ENCODE measurements at places on chromosomes 16 and 17.

GRCh38 chr16:2035431-2036199 lies 8.9 kb downstream of the NHERF2 start:
- no peak for DNase-seq

DNA sequence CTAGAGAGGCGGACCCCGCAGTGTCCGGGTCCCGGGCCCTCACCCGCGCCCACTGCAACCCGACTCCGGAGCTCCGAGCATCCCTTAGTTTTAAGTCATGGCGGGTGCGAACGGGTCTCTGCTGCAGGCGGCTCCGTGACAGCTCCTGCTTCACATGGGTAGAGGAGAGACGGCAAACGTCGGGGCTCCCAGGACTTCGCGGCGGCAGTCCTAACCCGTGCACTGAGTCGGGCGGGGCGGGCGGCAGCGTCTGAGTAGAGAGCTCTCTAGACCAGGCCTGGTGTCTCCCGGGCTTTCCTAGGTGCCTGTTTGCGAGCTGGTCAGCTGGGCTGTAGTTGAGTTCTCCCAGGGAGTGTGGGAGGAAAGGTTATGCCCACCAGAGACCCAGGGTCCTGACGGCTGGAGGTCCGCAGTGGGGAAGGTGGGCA lies 345 bp downstream of the TSC2 start:
- DNase-seq: no peak

- DNase-seq: no peak
Measured at GRCh38 chr16:22077700-22078313, 14.5 kb upstream of the VWA3A start.

DNA sequence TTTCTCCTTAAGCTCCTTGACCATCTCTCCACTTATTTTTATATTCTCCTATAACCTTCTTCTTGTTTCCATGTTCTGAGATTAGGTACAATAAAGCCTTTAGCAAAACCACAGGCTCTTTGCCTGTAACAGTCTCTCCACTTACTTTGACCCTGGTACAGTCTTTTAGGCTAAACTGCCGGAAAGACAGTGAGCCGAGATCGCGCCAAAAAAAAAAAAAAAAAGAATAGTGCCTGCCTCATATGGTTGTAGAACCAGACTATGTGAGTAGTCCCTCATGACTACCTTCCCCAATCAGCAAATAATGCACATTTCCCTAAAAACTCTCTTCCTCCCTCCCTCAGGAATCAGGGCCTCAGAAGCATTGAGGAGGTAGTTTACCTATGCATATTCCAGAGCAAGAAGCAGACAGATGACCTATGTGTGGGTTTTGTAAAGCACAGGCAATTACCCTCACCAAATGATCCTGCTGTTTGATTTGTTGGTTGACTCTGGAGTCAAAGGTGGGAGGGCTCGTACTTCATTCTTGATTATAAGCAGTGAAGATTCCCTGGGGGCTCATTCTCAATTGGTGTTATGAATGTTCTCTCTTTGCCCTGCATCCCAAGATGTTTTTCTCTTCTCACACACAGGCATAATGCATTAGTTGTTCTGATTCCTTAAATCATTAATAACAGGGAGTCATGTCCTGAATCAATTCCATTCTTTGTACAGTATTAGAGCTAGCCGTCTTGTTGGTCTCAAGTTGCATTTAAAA lies 8.9 kb upstream of the NME1 start:
- DNase-seq: no peak

GRCh38 chr17:45934044-45934979 lies 40.0 kb downstream of the MAPT start:
- DNase-seq: no peak

DNA sequence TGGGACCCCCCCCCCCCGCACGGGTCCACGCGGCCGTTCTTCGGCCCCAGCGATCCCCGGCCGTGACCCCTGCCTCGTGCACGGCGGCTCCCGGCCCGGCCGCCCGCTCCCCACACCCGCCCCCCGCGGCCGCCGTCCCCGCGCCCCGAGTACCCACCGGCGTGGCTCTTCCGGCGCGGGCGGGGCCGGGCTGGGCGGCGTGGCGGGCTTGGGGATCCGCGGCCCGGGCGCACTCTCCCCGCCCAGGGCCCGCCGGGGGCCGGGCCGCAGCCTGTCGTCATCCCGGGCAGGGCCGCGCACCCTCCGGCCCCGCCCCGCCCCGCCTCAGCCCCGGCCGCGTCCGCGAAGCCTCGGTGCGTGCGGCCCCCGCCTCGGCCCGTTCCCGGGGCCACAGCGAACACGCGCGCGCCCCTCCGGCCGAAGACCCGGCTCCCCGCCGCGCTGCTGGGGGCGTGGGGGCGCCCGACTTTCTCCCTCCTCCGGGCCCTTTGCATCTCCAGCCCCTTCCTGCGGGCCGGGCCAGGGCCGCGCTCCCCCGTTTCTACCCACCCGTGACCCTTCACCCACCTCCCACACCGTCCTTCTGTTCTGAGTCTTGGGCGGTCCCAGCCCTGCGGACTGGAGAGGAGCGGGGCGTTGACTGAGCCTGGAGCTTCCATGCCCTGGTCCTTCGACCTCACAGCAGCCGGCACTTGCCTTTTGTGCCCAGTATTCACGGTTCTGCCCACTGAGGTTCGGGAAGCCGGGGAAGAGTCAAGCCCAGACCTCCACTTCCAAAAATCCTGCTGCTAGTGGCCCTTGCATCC lies 840 bp downstream of the MYO1C start:
- DNase-seq: no peak

GRCh38 chr16:5850632-5851392 lies 753.2 kb upstream of the EEF2KMT start:
- no peak for DNase-seq

GRCh38 chr17:43897831-43898230 lies 9.5 kb downstream of the MPP2 start:
- DNase-seq: no peak

- DNase-seq: no peak
Measured at GRCh38 chr17:74962622-74963394, 9.8 kb downstream of the HID1 start.

DNA sequence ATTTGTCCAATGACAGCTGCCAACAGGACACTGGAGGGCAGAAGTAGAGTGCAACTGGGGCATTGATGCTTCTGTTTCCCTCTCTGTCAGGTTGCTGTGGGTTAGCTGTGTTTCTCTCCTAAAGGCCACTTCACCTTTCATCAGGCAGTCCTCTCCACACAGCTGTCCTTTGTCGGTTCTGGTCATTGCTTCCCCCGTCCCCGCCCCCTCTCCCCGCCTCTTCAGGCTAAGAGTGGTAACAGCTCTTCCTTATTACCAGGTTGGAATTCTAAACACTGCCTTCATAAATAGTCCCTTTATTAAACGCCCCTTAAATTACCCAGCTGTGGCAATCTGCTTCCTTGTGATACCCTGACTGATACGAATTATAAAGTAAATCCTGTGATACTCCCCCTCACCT lies 31.8 kb upstream of the NSRP1 start:
- DNase-seq: no peak

DNA sequence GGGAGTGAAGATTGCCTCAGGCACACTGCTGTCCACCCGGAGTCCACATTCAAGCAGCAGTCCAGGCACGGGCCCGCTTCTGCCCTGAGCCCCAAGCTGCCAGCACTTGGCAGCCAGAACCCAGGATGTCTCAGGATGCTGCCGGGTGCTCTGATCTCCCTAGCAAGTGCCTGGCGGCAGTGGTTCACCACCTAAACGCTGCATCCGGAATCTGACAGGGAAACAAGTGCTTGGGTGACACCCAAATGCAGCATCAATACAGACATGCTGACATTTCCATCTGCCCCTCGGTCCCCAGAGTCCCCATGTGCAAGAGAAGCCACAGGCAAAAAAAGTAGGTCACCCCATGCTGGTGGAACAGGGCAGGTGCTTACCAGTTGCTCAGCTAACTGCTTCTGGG lies 197.1 kb upstream of the RPL38 start:
- no peak for DNase-seq

DNA sequence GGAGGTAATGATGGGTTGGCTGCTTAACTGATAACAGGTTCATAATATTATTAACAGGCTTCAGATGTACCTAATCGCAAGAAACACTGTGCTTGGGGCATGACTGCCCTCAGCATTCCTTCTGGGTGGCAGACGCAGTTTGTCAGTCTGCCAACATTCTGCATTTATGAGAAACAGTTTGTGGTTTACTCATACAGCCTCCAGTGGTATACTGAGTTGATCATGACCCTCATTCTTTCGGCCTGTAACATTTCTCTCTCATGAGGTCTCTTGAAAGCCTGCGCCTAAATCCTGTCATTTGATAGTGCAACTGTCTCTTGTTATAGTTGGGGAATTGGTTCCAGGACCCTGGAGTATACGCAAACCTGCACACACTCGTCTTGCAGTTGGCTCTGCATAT lies 4.9 kb upstream of the RUSF1 start:
- no peak for DNase-seq

- DNase-seq: no peak
Measured at GRCh38 chr16:54402270-54402669, 115.7 kb upstream of the IRX3 start.

DNA sequence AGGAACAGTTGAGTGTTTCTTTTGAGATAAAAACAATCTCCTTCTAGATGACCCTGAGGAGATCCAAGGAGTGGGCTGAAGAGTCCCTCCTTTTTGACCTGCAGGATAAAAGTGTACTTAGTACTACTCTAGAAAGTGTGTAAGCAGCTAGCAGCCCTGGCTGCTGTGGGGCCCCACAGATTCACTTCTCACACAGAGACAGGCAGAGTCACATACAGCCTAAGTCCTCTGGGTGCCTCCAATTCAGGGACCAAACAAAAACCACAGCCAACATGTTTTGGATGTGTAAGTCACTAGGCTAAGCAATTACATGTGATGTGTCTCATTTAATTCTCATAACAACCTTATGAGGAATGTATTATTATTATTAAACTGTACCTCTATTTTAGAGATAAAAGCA lies 97.1 kb downstream of the TMEM100 start:
- DNase-seq: no peak

- DNase-seq: no peak
Measured at GRCh38 chr17:56994009-56994792, 16.3 kb downstream of the SCPEP1 start.

- DNase-seq: no peak
Measured at GRCh38 chr17:72945473-72945872, 147.0 kb downstream of the SLC39A11 start.

GRCh38 chr16:30028438-30029076 lies 2.5 kb downstream of the TLCD3B start:
- no peak for DNase-seq

- no peak for DNase-seq
Measured at GRCh38 chr17:76528528-76529223, 8.8 kb downstream of the CYGB start.

- no peak for DNase-seq
Measured at GRCh38 chr17:51653878-51654277, 393.5 kb downstream of the UTP18 start.

GRCh38 chr16:67087291-67087690 lies 22.4 kb upstream of the PHAF1 start:
- DNase-seq: no peak

- no peak for DNase-seq
Measured at GRCh38 chr17:37781451-37781850, 36.6 kb upstream of the HNF1B start.

- DNase-seq: no peak
Measured at GRCh38 chr17:48519427-48519826, 11.4 kb downstream of the HOXB1 start.

- DNase-seq: no peak
Measured at GRCh38 chr17:38749223-38750043, 1.3 kb upstream of the PCGF2 start.

DNA sequence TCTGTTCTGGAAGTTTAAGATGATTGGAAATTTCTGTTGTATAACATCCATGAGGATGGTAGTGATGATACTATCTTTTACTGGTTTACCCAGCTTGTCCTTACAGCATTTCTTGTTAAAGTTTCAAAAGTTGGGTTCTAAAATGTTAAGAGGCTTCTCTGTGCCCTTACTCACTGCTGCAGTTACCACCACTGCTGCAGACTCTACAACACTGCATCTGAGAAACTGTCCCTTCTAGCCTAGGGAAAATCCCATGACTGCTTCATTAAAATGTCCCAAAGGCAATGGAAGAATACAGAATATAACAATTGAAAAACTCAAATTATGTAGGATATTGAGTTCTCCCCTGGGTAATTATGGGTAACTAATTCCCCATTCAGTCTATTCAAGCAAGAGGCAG lies 3.8 kb upstream of the NSRP1 start:
- DNase-seq: no peak

DNA sequence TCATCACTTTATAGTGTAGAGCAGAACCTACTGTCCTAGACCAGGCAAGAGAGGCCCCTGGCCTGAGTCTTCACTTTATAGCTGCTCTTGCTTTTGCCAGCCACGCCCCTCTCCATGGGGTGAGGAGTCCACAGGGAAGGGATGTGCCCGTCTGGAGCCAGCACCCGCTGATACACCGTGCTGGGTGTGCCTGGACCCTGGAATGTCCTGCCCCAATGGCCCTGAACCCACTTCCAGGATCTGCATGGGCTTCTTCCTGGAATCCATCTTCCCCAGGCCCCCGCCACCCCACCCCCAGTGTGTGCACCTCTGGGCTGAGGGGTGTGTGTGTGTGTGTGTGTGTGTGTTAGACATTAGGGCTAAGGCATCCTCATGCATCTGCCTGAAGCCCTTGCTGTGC lies 44.9 kb downstream of the MEOX1 start:
- DNase-seq: no peak

GRCh38 chr17:58200024-58200633 lies 7.6 kb downstream of the EPX start:
- no peak for DNase-seq

GRCh38 chr17:11340803-11341202 lies 99.8 kb downstream of the SHISA6 start:
- DNase-seq: no peak

DNA sequence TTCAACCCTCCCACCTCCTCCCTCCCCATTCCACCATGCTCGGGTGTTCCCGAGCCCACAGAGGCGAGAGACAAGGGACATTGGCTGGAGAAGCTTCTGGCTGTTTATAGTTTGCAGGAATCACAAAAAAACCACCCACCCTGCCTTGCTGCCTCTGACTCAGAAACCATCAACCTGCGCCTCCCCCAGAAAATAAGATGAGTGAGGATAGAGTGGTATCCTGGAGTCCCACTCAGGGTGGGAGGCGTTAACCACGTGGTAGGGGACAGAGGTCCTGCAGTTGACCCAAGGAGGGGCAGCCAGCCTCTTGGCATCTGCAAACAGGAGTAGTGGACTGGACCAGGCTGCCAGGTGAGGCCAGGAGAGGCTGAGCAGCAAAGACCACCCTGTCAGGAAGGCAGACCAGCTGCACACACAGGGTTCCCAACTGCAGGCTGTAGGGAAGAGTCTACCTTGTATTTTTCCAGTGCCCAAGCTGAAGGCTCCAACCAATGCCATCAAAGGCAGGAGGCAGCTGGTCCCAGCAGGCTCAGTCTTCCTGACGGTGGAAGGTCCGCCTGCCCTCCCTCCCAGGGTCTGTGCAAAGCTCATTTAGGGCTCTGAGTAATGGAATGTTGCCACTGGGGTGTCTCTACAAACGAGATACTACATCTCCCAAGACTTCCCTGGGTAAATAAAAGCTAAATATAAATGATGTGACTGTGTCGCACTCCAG lies 201.5 kb upstream of the TNRC6C start:
- DNase-seq: no peak

- no peak for DNase-seq
Measured at GRCh38 chr17:44220213-44221083, 973 bp upstream of the UBTF start.

GRCh38 chr17:73141411-73141810 lies 23.4 kb upstream of the SSTR2 start:
- no peak for DNase-seq
